ENCODE measurements at places on chromosomes 16 and 17.

- no peak for DNase-seq
Measured at GRCh38 chr16:89641458-89642119, 15.9 kb downstream of the CHMP1A start.

- no peak for DNase-seq
Measured at GRCh38 chr17:29004081-29004692, 1.6 kb downstream of the SEZ6 start.

- DNase-seq = no peak
Measured at GRCh38 chr17:41680426-41681040, 8.2 kb upstream of the EIF1 start.

DNA sequence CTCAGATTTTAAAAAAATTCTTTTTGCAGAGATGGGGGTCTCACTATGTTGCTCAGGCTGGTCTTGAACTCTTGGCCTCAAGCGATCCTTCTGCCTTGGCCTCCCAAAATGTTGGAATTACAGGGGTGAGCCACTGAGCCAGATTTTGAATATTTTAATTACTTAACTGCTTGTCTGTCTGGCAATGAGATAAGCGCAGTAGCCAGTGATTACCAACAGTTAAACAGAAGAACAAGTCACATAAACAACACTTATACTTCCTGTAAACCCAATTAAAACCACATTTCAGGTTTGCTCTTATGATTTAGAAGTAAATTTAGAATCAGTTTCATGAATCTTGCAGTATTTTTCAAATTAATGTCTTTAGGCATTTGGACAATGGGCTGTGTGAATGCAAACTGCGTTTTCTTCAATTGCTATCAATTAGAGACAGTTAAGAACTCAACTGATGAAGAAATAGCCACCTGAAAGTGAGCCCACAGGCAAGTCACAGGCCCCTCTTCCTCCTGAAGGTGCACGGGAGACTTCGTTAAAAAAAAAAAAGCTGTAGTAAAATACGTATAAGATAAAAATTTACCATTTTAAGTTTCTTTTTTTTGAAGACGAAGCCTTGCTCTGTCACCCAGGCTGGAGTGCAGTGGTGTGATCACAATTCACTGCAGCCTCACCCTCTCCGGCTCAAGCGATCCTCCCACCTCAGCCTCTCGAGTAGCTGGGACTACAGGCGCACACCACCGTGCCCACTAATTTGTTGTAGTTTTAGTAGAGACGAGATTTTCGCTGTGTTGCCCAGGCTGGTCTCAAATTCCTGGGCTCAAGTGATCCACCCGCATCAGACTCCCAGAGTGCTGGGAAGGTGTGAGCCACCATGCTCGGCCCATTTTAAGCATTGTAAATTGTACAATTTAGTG lies 73.0 kb downstream of the PITPNC1 start:
- no peak for DNase-seq

GRCh38 chr16:57892041-57892440 lies 78.9 kb downstream of the CNGB1 start:
- DNase-seq = no peak

GRCh38 chr16:89913408-89914387 lies 5.0 kb upstream of the MC1R start:
- no peak for DNase-seq

DNA sequence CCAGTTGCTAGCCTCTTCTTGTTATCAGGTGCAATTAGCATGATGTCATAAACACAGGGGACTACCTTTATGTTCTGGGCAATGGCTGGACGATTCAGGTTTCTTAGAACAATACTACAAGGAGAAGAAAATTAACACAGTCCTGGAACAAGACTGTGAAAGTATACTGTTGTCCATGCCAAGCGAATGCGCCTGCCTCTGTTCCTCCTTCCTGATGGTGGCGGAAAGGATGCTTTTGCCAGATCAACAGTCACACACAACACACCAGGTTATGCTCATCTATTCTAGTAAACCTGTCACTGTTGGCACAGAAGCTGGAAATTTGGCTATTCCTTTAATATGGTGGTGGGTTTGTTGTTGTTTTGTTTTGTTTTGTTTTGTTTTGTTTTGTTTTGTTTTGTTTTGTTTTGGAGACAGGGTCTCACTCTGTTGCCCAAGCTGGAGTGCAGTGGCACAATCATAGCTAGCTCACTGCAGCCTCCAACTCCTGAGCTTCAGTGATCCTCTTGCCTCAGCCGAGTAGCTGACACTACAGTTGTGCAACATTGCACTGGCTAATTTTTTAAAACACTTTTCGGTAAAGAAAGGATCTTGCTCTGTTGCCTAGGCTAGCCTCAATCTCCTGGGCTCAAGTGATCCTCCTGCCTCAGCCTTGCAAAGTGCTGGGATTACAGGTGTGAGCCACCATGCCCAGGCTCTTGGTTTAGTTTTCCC lies 3.1 kb upstream of the CD300LD start:
- DNase-seq = no peak

GRCh38 chr16:30647274-30647571 lies 3.5 kb upstream of the PRR14 start:
- DNase-seq = no peak

GRCh38 chr17:49928126-49928800 lies 40.7 kb upstream of the DLX4 start:
- no peak for DNase-seq

- no peak for DNase-seq
Measured at GRCh38 chr16:56382459-56382858, 42.9 kb downstream of the AMFR start.

- no peak for DNase-seq
Measured at GRCh38 chr17:77456951-77457548, 316.3 kb downstream of the SEC14L1 start.

GRCh38 chr17:82338858-82339633 lies 5.5 kb upstream of the SECTM1 start:
- no peak for DNase-seq

DNA sequence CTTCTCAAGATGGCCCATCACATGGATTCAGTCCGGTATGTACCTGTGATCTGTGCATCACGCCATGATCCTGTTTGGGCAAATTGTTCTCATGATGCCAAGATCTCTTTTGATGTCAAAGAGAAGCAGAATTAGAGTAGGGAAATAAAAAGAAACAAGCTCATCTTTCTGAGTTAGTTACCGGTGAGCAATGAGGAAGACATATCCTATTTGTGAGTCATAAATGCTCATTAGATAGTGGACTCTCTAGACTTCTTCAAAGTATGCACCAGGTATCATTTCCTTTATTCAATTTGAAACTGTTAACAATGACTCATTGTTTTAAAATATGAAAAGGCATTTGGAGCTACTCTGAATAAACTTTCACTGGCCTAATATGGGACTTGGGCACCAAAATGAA lies 8.0 kb upstream of the KRTAP4-12 start:
- no peak for DNase-seq

- no peak for DNase-seq
Measured at GRCh38 chr17:67413388-67413787, 36.3 kb downstream of the PITPNC1 start.

- no peak for DNase-seq
Measured at GRCh38 chr16:13153696-13154095, 252.3 kb downstream of the SHISA9 start.

DNA sequence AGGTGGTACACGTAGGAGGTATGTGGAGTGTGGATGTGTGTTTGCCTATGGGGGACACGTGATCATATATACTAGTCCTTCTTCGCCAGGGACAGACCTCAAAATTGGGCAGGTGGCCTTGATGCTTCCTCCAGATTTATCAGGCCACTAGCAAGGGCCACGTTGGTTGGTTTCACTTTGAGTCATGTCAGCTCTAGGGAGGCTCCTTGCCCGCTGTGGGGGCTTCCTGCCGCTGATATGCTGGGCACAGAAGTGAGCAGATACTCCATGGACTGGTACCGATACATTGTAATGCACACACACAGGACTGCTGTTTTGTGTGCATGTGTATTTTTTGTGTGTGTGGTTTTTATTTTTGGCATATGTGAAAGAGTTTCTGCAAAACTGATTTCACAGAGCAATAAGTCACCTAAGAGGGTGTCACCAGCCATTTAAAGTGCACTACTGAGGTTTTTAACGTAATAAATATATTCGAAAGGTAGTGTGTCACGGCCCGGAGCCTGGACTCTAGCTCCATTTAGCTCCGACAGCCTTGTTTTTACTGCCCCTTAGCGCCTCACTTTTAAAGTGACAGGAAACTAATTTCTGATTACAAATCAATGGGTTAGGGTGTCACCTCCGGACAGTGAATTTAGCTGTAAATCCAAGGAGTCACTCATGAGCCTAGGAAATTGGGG lies 605.5 kb upstream of the SALL1 start:
- DNase-seq = no peak

DNA sequence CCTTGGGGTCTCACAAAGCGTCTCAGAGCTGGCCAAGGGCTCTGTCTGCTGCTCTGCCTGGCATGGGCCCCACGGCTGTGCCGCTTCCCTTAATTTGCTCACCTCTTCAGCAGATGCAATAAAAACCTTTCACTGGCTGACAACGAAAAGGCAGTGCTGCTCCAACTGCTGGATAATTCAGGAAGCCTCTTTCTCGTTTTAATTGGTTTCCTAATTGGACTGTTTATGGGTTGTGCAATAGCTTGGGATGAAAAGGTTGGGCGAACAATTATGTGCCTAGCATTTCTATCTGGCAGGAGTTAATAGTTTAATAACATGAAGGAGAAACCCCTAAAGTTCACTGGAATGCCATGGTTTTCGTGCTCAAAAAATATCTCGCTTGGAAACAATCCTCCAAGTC lies 234.1 kb upstream of the IRX5 start:
- DNase-seq = no peak

- DNase-seq = no peak
Measured at GRCh38 chr17:60372790-60373483, 19.0 kb downstream of the USP32 start.

DNA sequence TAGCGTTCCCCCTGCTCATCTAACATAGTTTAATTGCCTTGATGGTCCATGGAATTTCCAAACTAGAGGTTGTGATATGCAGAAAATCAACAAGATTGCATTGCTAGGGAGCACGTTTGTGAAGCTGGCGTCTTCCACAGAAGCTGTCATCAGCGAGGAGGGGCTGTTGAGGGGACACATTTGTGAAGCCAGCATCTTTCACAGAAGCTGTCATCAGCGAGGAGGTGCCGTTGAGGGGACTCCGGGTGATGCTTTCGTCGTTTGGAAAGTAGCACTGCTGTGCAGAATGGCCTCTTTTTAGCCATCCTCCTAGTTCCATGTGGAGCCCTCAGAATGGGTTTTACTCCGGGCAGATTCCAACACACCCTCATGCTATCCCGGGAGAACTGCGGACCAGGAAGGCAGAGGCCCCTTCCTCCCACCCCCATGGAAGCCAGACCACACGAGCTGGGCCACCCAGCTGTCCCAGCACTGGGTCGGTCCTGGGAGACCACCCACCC lies 119.6 kb upstream of the CHMP6 start:
- DNase-seq = no peak

- no peak for DNase-seq
Measured at GRCh38 chr16:88896238-88897070, 30.0 kb upstream of the PABPN1L start.
